ENCODE measurements at places on chromosomes 1 and 21.

DNA sequence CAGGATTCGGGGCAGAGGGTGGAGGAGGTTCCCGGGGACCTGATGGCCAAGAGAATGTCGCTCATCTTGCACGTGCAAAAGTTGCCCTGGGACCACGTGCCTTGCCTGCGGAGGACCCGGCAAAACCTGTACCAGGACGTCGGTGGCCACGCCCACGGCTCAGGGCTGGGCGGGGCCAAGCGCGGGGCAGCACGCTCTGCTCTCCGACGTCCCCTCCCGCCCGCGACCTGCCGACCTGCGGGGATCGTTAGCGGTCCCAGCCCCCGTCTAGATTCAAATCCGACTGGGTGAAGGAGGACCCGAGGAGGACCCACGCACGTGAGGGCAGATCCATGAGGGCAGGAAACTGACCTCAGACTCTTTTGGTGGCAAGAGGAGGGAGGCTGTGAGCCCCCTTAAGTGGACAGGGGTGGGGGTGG, at the start of gene C1orf167:
Gene C1orf167 (plus strand): TSS at position 206 of the 419 bp plus-strand sequence. CDS start 2,208 bp downstream, outside the sequence.
- no peak for DNase-seq

- no peak for DNase-seq
Observed at GRCh38 chr1:171736196-171736595, 5.7 kb downstream of the VAMP4 start.

- DNase-seq, result no peak
Observed at GRCh38 chr1:52571783-52572182, 18.9 kb upstream of the TUT4 start.

- no peak for DNase-seq
Observed at GRCh38 chr21:37210799-37211198, 56.3 kb downstream of the VPS26C start.

- no peak for DNase-seq
Observed at GRCh38 chr1:77652268-77652667, 30.2 kb downstream of the ZZZ3 start.

- peak; percentile 87 for DNase-seq
Observed at GRCh38 chr1:206479183-206480125, 9.2 kb downstream of the IKBKE start.

DNA sequence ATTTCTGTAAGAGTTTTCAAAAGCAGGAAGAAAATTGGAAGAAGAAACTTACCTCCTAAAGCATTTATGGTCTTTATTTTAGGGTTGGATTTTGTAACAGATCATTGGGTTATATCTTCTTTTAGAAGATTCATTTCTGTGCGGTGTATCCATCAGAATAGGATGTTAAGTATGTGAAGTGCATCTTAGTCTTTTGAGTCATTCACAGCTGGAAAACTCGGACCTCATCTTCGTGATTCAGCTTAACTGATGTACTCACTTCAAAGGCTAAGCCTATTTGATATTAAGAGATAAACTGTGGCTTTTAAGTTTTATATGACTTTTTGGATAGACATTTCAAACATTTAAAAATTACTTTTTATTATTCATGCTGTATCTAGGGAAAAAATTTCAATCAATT, 56.3 kb downstream of the GIPC2 start:
- peak; percentile 56 for DNase-seq

DNA sequence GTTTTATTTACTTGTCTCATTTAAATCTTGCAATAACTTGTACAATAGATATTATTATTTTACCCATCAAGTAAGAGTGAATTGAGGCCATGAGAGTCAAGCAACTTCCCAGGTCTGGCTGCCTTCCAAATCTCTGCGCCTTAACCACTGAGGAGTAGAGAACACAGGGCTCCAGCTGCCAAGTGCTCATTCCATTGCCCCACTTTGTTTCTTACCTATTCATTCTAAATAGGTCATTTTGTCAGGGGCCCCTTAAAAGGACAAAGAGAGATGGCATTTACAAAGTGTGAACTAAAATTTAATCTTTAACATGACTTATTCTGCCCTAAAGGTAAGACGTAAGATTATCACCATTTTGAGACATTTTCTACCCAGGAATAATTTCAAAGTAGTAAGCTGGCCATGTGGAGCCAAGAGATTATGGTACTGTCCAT, 3.5 kb downstream of the PPP1R15B start:
- peak; percentile 39 for DNase-seq

DNA sequence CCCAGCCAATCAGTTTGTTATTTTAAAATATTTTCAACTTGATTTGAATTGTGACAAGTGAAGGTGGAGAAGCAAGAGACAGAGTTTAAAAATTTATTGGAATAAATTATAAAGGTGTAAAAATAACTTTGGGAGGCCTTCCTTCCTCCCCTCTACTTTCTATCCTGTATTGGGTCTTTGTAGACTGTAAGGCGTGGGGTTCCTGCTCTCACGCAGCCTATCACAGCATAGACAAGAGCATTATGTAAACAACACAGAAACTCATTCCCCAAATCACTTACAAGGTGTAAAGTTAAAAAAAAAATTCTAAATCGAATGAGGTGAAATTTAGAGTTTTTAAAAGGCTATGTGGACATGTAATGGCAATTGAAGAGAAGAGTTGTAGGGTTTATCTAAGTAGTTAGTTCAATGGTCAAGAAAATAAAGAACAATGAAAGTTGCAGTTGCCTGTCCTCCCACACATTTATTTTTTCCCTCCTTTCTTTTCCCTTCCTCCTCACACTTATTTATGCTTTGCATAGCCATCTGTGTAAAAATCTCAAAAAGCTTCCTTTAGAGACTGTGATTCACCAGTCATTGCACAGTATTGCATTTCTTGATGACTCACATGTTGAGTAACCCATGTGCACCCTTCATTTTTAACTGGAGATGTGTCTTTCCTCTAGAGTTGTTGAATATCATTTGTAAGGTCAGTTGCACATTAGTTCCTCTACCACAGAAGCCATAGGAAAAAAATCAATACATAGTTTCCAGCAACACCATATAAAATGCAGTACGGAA, 242.2 kb downstream of the PTPRC start:
- peak; percentile 71 for DNase-seq

GRCh38 chr1:15454256-15454655, 2.3 kb upstream of the CELA2A start:
- DNase-seq, result no peak

DNA sequence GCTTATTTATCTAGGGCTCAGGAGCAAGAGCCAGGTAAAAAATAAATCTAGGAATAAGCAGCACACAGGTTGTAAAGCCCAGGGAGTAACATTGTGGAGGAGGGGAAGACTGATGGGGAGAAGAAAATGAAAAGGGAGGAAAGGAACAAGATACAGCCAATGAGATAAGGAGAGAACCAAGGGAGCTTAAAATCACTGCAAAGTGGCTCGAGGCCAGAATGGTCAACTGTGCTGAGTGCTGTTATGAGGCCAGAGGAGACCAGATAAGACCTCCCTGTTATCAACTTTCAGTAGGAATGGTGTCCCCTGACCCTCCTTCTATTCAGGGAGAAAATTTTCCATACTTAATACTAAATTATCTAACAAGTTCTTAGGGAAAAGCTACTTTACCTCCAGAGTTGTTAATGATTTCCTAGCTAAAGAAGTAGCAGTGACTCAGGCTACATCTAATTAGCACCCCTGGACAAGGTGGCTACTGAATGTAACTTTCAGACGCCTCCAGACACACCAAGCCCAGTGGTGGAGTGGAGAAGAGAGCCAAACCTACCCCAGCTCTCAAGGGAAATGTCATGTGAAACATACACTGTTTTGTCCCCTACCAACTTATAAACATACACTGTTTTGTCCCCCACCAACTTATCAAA, 25.5 kb downstream of the ENAH start:
- no peak for DNase-seq

GRCh38 chr1:53616927-53617326, 122.0 kb downstream of the GLIS1 start:
- no peak for DNase-seq

DNA sequence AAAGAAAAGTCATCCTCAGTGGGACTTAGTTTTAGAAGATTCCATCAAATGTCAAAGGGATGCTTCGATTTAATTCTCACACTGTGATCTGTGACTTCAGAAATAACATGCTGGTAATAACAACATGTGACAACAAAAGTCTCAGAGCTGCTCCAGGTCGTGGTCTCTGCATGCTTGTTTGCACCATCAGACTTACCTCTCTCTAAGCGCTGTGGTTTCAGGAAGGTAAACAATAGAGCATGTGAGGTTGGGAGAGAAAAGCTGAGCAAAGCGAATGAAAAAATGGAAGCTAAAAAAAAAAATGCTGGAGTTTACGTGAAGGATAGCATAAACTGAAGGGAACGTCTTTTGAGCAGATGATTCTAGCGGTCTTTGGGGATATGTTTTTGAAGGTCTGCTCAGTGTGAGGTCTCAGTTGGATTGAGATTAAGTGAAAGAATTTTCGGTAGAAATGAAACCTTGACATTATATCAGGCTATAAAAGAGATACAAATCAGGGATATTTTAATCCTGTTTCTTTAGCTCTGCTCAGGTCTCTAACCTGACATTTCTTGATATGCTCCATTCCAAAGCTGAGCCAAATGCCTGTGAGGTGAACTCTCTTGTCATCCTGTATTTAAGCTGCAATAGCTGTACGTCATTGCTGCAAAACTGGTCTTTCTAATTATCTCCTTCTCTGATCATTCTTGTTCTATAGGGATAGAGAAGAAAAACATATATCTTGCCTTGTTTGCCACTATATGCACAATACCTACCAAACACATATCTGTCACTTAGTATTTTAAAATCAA, 86.5 kb downstream of the C1orf21 start:
- DNase-seq, result no peak

DNA sequence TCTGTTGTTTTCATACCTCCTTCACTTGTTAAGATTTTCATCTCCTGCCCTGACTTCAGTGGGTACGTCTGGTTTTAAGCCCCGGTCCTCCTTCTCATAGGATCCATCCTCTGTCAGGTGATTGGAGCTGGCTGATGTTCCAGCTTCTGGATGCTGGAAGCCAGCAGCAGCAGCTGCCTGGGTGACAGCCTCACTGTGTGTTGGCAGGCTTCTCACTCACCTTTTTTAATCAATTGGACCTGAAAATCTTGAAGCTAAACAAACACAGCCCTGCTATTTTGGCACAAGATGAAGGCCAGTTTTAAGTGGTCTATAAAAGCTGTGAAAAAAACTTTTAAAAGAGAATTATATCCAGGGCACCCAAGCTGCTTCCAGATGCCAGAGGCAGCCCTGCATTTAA, 181.0 kb downstream of the DISC1 start:
- DNase-seq, result no peak

GRCh38 chr1:41386196-41386663, 25.0 kb downstream of the FOXO6 start:
- DNase-seq, result no peak

- DNase-seq, result no peak
Observed at GRCh38 chr1:156904187-156904959, 10.9 kb downstream of the PEAR1 start.

- no peak for DNase-seq
Observed at GRCh38 chr21:25859235-25859929, 124.6 kb downstream of the GABPA start.

- peak; percentile 56 for DNase-seq
Observed at GRCh38 chr1:87644579-87645190, 316.0 kb downstream of the LMO4 start.

Data from AG08395 (cell line).